ENCODE measurements at places on chromosomes 5 and 9. TPM values are rescaled to one million over a fixed set of nuclear protein-coding genes. Genes with fewer than 3 reads are reported as not detected.
A peak's percentile ranks its signal among the peaks of the same experiment; 100 is the strongest.

DNA sequence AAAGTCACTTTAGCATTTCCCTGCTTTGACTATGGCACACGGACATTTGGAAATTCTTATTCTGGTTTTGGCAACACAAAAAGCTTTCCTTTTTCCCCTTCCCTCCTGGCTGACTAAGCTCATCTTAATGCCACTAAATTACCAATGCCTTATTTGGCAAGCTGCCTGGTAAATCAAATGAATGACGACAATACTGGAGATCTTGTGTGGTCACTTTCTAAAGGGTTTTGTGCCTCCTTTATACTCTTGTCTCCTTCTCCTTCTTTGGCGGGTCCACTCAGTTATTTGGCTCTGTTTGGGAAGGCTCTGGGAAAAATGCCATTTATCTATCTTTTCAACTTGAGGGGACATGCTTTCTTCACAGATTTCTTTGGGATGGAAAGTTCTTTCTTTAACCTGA is 34.9 kb downstream of the SH3GL2 start:
- no peak for DNase-seq
- no peaks in the 10 kb centered on the region for H3K4me1 ChIP-seq
- H3K4me3 ChIP-seq, result no peak overlapping the region
- no peaks in the 10 kb centered on the region for H3K36me3 ChIP-seq
- H3K27me3 ChIP-seq, result no peaks in the 10 kb centered on the region

- H3K4me3 ChIP-seq, result peak overlapping the region; percentile 69
- peaks cover 22% of the 10 kb centered on the region for H3K4me1 ChIP-seq
- H3K36me3 ChIP-seq, result no peaks in the 10 kb centered on the region
- no peak overlapping the region for H3K27ac ChIP-seq
- H3K27me3 ChIP-seq, result no peaks in the 10 kb centered on the region
- no peak for DNase-seq
Observed at GRCh38 chr9:5449521-5450358, 602 bp upstream of the CD274 start.

DNA sequence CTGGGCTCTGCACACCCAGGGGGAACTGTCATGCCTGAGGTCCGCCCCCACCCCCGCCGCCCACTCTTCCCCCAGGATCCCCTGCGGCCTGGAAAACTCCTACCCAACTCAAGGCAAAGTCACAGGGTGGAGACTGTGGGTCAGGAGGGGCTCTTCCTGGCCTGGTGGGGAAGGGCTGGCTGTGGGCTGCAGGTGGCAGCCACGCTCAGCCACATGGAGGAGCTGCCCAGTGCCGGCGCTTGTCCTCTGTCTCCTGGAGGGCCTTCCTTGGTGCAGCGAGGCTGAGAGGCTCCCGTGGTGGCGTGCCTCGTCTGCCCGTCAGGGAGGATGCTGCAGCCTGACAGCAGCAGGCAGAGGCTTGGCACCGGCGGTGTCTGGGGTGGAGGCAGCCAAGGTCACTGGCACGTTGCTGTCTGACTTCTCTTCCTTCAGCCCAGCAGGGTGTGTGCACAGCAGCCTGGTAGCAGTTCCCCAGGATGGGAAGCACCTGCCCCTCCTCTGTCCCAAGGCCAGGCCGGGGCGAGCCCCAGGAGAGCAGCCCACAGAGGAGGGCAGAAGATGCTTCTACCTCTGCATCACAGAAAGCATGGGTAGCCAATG is 78.1 kb downstream of the ADAMTS2 start:
- H3K27me3 ChIP-seq, result no peaks in the 10 kb centered on the region
- H3K4me3 ChIP-seq, result no peak overlapping the region
- H3K4me1 ChIP-seq, result no peaks in the 10 kb centered on the region
- no peaks in the 10 kb centered on the region for H3K36me3 ChIP-seq
- H3K27ac ChIP-seq, result no peak overlapping the region

DNA sequence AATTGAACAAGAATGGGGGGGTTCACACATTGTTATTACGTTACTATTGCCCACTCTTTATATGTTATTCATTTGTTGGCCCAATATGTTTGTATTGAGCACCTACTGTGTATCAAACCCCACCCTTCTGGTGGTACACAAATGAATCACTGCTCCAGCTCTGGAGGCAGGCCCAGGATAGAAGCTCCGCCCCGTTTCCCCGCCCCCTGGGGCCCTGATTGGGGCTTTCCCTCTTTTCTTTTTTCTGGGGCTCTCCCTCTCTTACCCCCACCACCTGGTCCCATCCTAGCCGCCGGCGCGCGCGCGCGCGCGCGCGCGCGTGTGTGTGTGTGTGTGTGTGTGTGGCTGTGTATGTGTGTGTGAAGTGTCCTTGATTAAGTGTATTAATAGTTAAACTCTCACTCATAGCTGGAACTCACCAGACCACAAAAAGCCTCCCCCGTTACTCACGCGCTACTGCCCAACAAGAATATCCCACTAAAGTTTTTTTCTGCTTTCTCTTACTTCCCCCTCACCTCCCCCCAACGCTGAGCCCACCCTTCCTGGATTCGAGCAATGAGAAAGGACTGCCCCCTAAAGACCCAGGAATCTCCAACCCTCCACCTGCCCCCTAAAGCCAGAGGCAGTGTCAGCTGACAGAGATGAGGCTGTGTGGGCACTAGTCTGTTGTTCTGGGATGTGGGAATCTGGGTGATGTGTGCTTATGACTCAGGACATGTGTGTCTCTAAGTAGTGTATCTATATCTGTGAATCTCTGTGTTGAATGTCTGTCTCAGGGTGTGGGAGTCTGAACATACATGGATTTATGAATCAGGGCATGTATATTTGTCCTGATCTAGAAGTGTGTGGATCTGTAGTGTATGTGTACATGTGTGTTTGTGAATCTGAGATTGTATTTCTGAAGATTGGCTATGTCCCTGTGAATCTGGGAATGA is 4.0 kb downstream of the CXXC5 start:
- no peak overlapping the region for H3K4me3 ChIP-seq
- H3K4me1 ChIP-seq, result peaks cover 44% of the 10 kb centered on the region
- DNase-seq, result peak; percentile 69

GRCh38 chr9:99222416-99223270 is 561 bp downstream of the SEC61B start:
- peaks cover 32% of the 10 kb centered on the region for H3K36me3 ChIP-seq
- peak overlapping the region; percentile 94 for H3K4me3 ChIP-seq
- H3K4me1 ChIP-seq, result peaks cover 37% of the 10 kb centered on the region
- no peaks in the 10 kb centered on the region for H3K27me3 ChIP-seq
- H3K27ac ChIP-seq, result peak overlapping the region; percentile 86
- DNase-seq, result no peak

DOLPP1 gene
- total RNA-seq, result 9.1 TPM

PCDHGB7 gene
- total RNA-seq, result 10.4 TPM

- H3K27ac ChIP-seq, result no peak overlapping the region
- no peaks in the 10 kb centered on the region for H3K4me1 ChIP-seq
- no peak for DNase-seq
- H3K36me3 ChIP-seq, result no peaks in the 10 kb centered on the region
Observed at GRCh38 chr5:113038136-113038535, 61.5 kb downstream of the DCP2 start.

DNA sequence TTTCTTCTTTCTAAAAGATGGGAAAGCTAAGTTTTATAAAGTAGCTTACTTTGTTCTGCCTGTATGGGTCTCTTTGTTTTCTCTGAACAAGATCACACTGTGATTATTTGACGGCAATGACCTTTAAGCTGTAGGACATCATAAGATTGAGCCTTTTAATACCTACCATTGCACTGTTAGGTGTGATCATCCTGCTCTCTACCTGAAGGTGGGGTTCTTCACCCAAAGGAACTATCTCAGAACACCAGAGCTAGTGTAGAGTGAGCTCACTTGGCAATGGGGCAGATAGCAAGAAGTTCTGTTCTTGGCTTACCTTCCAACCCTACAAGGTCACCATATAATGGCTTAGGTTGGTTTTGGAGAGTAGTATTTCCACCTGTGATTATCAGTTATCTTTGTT is 200.2 kb downstream of the SPATA31D1 start:
- no peak overlapping the region for H3K4me3 ChIP-seq
- no peak for DNase-seq
- H3K36me3 ChIP-seq, result no peaks in the 10 kb centered on the region

- no peak for DNase-seq
- H3K27ac ChIP-seq, result no peak overlapping the region
- H3K36me3 ChIP-seq, result peaks cover 64% of the 10 kb centered on the region
- no peak overlapping the region for H3K4me3 ChIP-seq
- no peaks in the 10 kb centered on the region for H3K4me1 ChIP-seq
- no peaks in the 10 kb centered on the region for H3K27me3 ChIP-seq
Observed at GRCh38 chr9:120528829-120529228, 51.1 kb downstream of the CDK5RAP2 start.

All from Karpas-422 (cell line).